T-helper 1 cell (primary cell): ENCODE measurements at places on chromosomes 5 and 9.

DNA sequence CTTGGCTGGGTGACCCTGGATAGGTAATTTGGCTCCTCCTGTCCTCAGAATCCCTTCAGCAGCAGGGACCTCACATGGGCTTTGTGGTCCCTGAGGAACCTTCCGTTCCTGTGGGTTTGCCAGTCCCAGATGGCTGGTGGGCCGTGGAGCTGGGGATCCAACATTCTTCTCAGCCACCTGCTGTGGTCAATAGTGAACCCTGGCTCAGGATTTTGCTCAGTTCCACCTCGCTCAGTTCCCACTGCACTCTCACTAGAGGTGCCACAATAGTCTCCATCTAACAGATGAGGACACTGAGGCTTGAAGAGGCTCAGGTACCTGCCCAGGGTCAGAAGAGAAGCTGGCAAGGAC lies 17.1 kb upstream of the SPOUT1 start:
- DNase-seq: no peak

DNA sequence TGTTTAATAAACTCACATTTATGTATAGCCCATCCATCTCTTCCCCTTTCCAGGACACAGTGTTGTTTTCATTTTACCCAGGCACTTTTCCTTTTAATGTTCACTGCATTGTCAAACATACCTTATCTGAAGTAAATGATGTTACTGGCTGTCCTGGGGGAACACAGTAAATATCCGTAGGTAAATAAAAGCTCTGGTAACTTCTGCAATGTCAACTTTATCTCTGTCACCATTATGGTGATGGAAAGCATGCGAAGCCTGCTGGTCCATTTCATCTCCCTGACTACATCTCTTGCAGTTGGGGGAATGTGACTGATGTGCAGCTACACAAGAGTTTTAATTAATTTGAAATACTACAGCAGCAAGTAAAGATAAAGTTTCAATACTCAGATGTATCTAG lies 1162.1 kb upstream of the SEMA6A start:
- no peak for DNase-seq

GRCh38 chr5:96053063-96053735 lies 91.5 kb upstream of the ELL2 start:
- no peak for DNase-seq

- no peak for DNase-seq
These were observed 103.3 kb downstream of the AUH start for GRCh38 chr9:91258451-91258850.

- no peak for DNase-seq
These were observed 80.9 kb upstream of the IRX2 start for GRCh38 chr5:2832394-2832793.

GRCh38 chr5:159441441-159441840 lies 111.2 kb upstream of the IL12B start:
- no peak for DNase-seq

- no peak for DNase-seq
These were observed 98.2 kb downstream of the CAMSAP1 start for GRCh38 chr9:135809166-135809565.

DNA sequence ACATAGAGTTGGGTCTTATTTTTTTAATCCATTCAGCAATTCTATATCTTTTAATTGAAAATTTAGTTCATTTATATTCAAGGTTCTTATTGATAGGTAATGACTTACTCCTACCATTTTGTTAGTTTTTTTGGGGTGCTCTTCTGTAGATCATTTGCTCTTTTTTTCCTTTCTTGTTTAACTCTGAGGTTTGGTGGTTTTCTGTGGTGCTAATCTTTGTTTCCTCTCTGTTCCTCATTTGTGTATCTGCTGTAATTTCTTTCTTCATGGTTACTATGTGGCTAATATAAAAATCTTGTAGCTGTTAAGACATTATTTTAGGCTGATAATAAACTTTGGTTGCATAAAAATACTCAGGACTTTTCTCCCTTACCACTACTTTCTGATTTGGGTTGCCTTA lies 181.6 kb upstream of the DMRTA1 start:
- DNase-seq: no peak

DNA sequence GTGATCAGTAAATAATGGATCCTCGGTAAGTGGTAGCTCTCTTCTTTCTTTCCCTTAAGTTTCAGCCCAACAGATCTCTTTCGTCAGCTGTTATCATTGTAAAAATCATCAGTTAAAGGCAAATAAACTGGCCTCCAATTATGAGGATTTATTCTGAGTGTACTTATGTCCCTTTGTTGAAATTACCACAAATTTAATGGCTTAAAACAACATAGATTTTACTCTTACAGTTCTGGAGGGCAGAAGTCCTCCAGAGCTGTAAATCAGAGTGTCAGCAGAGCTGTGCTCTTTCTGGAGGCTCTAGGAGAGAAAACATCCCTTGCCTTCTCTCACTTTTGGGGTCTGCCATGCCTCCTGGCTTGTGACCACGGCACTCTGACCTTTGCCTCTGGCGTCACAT lies 104.6 kb downstream of the INSYN2B start:
- no peak for DNase-seq

- DNase-seq: no peak
These were observed 17.0 kb downstream of the MRPL36 start for GRCh38 chr5:1782385-1783215.

DNA sequence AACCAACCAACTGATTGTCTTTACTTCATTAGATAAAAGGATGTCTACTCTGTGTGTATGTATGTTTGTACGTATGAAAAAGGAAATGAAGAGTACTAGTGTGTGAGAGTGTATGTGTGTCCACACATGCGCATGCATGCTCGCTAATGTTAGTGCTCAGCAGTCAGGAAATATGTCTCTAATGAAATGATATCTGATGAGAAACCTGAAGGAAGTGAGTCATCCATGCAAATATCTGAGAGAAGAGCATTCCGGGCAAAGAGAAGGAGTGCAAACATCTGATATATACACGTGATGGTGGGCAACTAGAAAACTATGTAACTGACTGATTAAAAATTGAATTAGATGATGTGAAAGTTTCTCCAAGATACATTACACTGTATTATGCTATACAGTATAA lies 29.6 kb upstream of the UGCG start:
- DNase-seq: no peak

DNA sequence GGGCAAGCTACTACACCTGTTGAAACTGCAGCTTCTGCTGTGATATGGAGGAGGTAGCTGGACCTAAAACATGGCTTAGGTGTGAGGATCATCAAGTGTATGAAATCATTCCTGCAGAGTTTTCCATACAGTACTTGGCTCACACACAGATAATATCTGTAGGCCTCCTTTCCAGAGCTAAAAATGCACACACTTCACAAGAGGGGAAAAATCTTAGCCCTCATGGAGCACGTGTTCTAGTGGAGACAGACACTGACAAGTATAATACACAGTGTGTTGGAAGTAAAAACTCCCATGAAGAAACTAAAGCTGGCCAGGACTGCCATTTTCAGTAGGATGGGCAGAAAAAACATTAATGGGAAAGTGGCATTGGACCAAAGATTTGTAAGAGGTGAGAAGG lies 216.7 kb downstream of the CTNND2 start:
- no peak for DNase-seq

DNA sequence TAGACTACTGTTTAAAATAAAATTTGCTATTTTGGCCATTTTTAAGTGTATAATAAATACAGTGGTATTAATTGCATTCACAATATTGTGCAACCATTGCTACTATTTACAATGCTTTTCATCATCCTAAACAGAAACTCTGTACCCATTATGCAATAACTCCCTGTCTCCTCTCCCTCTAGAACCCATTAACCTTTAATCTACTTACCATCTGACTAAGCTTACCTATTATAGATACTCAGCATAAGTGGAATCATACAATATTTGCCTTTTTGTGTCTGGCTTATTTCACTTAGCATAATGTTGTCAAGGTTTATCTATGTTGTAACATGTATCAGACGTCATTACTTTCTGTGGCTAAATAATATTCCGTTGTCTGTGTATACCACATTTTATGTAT lies 25.9 kb downstream of the CD14 start:
- DNase-seq: no peak

- no peak for DNase-seq
These were observed 291.2 kb upstream of the PTPRD start for GRCh38 chr9:10903969-10904368.
